DMS53 (cell line): ENCODE measurements at places on chromosomes 7 and 10.

DNA sequence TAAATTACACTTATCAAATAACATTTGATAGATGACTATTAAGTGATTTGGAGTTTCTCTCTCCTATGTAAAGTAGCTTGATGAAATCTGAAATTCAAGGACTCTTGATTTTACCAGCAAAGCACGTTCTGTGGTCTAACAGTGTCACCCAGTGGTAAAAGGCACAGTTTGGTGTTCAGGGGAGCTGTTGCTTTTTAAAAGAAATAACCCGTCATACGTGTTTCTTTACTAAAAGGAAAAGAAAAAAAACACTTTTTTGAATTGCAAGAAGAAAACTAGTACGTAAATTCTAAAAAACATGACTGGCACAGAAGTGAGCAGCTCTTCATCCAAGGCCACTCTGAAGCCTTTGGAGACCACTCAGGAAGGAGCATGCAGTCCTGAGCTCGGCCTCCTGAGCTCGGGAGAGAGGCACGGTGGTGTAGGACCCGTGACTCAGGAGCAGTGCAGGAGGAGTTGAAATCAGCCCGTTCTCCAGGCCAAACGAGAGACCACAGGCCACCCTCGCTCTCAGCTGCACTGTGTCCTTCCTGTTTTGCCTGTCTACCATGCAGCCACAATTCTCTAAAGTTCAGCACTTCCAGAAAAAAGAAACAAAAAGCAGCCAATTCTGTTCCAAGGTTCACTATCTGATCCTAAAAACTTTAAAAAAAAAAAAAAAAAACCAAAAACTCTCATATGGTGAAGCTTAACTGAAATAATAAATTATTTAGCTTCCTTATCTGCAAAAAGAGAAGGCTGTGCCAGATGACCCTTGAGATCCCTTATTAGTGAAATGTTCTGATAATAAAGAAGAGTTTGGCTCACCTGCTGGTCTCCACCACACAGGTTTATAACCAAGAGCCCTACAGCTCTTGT, 212.6 kb upstream of the FRMD4A start:
- DNase-seq = peak; percentile 41

GRCh38 chr7:3463696-3464095, 162.6 kb downstream of the SDK1 start:
- DNase-seq = no peak

GRCh38 chr7:6011541-6011940, 2.5 kb downstream of the AIMP2 start:
- no peak for DNase-seq

DNA sequence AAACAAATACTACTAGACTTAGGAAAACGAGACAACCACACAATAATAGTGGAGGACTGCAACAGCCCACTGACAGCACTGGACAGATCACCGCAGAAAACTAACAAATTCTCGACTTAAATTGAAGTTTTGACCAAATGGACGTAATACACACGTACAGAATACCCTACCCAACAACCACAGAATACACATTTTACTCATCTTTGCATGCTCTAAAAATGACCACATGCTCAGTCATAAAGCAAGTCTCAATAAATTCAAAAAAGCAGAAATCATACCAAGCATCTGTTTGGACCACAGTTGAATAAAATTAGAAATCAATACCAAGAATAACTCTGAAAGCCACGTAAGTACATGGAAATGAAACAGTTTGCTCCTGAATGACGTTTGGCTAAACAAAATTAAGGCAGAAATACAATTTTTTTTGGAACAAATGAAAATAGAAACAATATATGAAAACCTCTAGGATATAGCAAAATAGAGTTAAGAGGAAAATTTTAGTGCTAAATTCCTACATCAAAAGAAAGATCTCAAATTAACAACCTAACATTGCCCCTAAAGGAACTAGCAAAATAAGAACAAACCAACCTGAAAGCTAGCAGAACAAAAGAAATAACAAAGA, 30.6 kb downstream of the MAPK8 start:
- DNase-seq = no peak
